ENCODE measurements at places on chromosomes 6 and 20.
A peak's percentile ranks its signal among the peaks of the same experiment; 100 is the strongest.

- DNase-seq = peak; percentile 33
Measured at GRCh38 chr20:62860924-62861691, 514 bp downstream of the TCFL5 start.

GRCh38 chr6:41832263-41832662 lies 44.8 kb downstream of the TOMM6 start:
- DNase-seq = no peak

DNA sequence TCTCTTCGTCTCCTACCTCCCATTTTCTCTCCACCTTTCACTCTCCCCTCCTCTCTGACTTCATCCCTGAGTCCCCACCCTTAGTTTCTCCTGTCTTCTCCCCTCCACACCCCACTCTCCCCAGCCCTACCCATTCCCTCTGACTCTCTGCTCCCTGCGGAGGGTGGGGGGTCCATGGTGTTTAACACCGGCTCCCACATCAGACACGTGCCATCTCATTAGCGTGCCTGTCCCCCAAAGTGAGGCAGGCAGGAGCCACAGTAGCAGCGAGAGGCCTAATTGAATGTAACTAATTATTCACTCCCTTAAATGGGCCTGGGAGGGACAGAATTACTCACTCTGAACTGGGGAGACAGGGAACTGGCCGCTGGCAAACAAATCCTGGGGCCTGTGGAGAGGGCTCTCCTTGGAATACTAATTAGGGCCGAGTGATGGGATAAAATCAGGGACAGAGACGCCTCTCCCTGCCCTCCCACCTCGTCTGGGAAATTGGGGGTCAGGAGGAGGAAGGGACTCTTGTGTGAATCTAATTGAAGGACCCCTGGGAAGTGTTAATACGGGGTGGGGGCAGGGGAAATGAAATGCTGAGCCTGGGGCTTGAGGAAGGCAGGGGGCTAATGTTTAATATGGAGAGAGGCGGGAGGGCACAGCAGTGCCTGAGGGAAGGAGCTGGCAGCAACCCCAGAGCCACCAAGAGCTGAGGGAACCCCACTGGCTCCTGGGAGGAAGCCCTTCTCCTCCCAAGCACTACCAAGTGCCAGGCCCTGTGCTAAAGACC lies 17.9 kb downstream of the CD40 start:
- DNase-seq = no peak

DNA sequence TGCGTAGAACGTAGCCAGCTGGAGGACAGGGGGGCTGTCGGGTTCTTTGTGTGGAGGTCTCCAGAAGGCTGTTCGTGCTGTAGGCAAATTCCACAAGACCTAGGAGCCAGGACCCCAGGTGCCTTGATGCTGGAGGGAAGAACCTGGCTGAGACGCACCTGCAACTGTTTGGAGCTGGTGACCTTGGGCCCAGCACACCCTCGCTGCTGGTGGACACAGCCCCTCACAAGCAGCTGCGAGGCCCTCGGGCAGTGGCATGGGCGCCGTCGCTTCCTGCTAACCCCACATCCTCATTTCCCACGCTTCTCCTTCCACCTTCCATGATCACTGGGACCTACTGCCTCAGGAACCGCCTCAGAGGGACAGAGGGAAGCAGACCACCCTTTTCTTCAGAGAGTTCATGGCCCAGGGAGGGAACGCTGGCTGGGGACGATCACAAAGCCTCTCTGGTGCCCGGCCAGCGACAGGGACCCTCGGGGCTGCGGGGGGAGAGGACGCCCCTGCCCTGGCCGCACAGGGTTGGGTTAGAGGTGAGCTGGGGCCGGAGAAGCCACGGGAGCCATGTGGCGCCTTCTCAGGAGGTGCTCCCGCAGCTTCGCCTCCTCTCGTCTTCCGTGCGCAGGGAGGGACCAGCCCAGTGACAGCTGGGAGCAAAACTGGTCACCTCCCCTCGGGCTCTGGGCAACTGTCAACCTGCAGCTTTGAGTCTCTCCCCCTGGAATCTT lies 18.4 kb downstream of the DLL1 start:
- DNase-seq = no peak

- no peak for DNase-seq
Measured at GRCh38 chr6:138089325-138089724, 17.9 kb downstream of the PERP start.

DNA sequence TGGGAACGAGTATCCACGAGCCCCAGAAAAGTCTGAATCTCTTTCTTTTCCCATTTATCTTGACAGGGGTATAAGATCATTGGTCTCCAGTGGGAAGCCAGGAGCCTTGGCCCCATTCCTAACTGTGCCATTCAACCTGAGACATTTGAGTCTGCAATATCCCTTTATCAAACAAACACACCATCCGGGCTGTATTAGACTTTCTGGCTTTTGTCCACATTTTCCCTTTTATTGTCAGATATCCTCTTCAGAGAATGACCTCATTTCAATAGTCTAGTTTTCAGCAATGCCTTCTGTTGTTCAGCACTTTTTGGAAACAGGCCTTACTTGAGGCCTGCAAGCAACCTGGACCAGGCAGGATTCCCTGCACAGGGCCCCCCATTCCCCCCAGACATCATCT lies 15.7 kb downstream of the BPIFA1 start:
- no peak for DNase-seq

- DNase-seq = no peak
Measured at GRCh38 chr6:21101694-21102093, 491.9 kb upstream of the SOX4 start.

DNA sequence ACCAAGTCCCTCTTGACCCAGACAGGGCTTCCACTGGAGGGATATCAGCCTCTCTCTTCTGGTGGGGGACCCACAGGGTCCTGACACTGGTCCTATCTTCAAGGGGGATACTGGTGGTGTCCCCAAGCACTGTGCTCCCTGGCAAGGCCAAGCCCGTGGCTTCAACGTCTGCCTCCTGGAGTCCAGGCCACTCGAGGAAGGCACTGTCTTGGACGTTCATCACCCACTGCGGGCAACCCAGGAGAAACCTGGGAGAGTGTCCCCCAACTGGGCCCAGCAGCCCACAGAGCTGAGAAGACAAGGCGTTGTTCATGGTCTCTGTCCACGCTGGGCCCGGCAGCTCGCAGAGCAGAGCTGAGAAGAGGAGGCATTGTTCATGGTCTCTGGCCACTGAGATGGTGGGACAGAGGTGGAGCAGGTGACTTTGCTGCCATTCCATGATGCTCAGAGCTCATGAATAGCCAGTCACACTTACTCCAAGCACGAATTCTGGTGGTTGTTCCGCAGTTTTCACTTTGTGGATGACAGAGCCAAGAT lies 37.5 kb upstream of the FRMD1 start:
- no peak for DNase-seq

GRCh38 chr6:104325341-104326172 lies 534.2 kb downstream of the HACE1 start:
- DNase-seq = peak; percentile 20

DNA sequence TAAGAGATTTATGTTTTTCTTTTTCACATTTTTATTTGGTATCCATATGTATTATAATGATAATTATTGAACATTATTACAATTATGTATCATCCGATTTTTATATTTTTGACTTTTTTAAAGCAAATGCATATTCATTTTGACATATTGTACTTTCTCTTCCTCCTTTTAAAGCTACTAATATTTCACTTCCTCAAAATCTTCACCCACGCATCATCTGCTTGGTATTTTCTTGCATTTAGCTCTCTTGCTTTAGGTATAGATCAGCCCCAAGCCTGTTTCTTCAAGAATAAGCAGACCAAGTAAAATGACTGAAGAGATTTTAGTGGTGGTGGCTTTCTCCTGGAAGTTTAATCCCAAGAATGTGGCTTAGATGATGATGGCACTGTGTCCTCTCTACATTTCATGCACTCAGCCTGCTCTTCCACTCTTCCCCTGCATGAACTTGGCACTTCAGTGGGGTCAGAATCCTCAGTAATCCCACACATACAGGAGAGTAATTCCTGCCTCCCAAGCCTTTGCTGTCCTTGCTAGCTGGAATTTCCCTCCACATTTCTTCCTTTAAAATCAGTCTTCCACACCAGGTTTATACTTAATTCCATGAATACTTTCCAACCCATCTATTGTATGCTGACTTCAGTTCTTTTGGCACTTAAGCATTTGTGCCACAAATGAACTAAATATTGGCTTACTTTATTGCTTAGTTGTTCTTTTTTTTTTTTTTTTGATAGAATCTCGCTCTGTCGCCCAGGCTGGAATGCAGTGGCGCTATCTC lies 8.2 kb downstream of the NCOA7 start:
- no peak for DNase-seq

DNA sequence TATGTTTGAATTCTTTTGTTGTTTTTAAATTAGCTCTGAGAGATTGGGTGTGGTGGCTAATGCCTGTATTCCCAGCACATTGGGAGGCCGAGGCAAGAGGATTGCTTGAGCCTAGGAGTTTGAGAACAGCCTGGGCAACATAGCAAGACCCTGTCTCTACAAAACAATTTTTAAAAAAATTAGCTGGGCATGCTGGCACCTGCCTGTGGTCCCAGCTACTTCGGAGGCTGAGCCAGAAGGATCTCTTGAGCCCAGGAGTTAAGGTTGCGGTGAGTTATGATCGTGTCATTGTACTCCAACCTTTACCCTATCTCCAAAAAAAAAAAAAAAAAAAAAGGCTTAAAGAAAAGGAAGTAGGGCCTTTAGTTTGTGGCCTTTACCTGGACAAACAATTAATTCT lies 22.9 kb downstream of the DHX35 start:
- DNase-seq = peak; percentile 74

DNA sequence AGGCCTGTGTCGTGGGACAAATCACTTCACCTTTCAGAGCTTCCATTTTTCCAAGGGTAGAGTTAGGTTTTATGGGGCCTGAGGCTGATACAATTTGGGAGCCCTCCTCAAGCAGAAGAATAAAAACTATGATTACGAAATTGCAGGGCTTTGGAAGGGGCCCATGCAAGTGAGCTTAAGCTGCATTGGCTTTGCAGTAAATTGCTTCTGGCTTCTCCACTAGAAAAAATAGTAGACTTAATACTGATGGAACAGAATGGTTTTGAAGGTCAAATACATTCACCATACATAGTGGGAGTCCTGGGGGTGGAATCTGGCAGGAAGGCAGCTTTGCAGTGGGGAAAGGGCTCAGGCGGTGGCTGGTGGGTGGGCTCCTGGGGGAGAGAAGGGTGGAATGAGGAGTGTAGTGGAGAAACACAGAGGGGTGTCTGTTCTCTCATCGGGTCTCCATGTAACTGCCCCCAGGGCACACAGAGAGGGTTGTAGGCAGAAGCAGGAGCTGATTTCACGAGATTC lies 55.9 kb upstream of the RNF24 start:
- DNase-seq = no peak

DNA sequence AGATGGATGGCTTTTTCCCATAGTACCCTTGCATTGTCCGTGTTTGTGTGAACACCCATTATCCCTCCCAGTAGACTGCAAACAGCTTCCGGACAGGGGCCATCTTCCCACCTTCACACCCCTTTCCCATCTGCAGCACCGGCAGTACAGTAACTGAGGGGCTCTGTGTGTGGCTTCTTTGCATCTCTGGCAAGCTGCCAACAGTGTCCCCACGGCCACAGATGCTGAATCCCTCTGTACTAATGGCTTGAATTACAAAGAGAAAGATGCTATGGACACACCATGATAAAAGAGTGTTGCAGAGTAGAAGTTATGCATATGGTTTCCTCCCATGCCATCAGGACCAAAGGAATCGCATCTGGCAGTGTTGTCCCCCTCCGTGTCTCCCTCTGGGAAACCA lies 101.1 kb upstream of the CDYL start:
- DNase-seq = no peak

DNA sequence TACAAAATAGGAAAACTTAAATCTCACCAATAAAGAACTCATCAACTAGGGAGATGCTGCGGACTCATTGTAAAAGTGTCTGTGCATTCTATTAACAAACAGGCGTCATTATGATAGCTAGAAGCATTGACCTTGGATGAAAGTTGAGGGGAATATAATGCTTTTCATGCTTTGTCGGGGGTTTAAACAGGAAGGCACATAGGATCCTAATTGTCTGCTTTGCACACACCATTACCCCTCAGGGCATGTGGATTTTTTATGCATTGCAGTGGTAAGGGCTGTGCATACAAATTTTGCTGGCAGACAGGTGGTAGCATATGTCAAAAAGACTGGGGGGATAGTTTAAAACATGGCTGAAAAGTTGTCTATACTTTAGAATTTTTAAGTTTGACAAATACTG lies 447.9 kb upstream of the PLCB4 start:
- no peak for DNase-seq

DNA sequence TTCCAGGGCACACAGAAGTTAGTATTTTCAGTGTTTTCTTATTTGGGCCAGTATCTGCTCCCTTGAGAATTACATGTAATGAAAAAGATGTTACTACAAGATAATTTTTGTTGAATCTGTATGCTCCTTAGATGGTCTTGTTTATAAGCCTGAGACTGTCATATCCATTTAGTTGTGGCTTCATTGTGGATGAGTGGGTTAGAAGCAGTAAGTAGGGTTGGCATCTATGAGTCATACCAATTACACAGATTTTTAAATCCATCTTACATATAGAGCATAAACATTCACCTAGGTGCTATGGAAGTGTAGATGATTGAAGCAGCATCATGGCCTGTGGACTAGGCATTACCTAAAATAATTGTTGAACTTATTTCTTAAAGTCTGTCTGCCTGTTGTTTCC lies 13.5 kb upstream of the BAG2 start:
- DNase-seq = peak; percentile 71

GRCh38 chr6:166307082-166308032 lies 835 bp downstream of the PRR18 start:
- no peak for DNase-seq

- DNase-seq = no peak
Measured at GRCh38 chr6:165702669-165703068, 39.6 kb upstream of the PDE10A start.

DNA sequence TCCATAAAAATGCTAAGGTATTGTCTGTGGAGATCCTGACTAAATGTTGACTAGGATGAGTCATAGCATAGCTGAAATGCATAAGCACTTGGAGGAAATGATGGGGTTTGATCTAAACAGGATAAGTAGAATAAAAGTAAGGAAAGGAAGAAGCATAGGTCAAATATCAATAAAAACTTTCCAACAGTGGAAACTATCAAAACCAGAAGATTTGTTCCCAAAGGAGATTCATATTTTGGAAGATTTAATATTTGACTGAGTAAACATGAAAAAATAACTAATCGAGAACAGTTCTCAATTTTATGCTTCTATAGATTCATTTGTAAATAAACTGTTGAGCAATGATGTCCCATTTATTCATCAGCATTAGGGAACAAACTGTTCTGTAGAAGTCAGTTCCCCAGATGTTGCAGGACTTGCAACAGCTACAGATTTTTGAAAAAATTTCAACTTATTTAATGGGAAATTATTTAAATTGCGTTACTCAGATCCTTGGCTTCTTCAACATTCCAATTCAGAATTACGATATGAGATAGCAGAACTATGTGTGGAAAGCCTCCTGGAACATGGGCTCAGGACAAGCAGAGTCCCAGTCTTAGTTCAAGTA lies 133.7 kb upstream of the TBX18 start:
- peak; percentile 14 for DNase-seq
